Activated T-cell treated with anti-CD3 and anti-CD28 coated beads, Interleukin-2, amount 50 U/mL, for 72 hours (primary cell): ENCODE measurements at places on chromosomes 12 and 14.

GRCh38 chr12:12025799-12026386, 44.8 kb upstream of the BCL2L14 start:
- DNase-seq: no peak

DNA sequence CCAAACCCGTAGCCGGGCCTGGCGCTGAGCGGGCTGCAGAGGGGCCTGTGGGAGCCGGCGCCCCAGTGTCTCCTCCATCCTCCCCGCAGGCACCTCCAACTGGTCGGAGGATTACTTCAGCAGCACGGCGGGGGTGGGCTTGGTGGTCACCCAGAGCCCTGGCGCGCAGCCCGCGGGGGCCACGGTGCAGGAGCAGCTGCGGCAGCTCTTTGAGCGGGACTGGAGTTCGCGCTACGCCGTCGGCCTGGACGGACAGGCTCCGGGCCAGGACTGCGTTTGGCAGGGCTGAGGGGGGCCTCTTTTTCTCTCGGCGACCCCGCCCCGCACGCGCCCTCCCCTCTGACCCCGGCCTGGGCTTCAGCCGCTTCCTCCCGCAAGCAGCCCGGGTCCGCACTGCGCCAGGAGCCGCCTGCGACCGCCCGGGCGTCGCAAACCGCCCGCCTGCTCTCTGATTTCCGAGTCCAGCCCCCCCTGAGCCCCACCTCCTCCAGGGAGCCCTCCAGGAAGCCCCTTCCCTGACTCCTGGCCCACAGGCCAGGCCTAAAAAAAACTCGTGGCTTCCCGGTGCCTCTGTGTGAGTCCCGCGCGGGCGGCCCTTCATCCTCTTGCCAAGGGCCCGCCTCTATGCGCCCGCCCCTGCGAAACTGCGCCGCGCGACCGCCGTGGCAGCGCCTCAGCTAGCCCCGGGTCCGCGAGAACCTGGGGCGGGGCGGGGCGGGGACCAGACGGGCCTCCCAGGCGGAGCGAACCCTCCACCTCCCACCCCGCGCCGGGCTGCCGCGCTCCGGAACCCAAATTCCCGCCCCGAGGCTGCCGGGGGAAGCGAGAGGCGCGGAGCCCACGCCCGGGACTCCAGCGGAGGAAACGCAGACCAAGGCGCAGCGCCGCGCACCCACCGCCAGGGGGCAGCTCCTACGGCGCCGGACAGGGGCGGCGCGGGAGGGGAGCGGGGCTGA, 8.3 kb downstream of the PLD4 start:
- DNase-seq: peak; percentile 92

- no peak for DNase-seq
These were observed 110.2 kb downstream of the RASSF9 start for GRCh38 chr12:85725991-85726390.

GRCh38 chr12:27974735-27975221, 2.2 kb upstream of the PTHLH start:
- DNase-seq: no peak

DNA sequence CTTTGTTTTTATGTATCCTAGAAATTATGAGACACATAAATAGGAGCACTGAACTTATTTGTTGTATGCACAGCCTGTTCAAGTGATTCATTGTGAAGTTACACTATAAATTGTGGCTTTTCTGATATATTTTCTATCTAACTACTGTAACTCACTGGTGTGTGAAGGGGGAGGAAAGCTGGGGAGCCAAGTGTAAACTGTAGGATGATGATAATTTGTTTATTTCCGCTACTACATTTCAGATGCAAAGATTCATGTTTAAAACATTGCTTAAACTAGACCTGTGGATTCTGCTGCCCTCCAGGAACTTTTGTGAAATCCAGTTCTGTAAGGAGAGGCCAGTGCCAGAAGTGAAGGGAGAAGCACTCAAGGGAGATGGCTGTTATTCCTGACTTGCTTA, 3.3 kb downstream of the TMTC2 start:
- no peak for DNase-seq
